ENCODE measurements at places on chromosomes 2 and 18. TPM values are rescaled to one million over a fixed set of nuclear protein-coding genes. Genes with fewer than 3 reads are reported as not detected.

Gene ITM2C
- total RNA-seq = 29.3 TPM

- no peak for DNase-seq
These were observed 91.0 kb downstream of the DGKD start for GRCh38 chr2:233445152-233445830.

DNA sequence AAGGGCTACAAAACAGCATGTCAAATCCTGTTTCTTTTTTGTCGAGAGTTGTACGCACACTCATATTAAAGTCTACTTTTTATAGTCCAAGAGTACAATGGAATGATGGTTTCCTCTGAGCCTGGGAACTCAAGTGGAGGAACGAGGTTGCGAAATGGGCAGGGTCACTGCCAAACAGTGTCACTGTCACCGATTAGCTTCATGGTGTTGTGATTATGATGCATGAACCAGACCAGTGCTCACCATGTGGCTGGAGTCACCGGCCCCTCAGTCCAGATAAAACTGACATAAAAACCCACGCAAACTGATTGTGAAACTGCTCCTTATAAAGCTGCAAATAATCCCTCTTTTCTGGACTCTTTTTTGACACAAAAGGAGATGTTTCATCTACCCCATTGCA, 122.0 kb downstream of the COPS8 start:
- DNase-seq = no peak

- no peak for DNase-seq
These were observed 126.1 kb downstream of the TTN start for GRCh38 chr2:178681081-178681480.

Gene CENPO
- 9.2 TPM for total RNA-seq

- no peak for DNase-seq
These were observed 670.0 kb upstream of the PKDCC start for GRCh38 chr2:41377837-41378236.

Gene ABCG8
- not detected for total RNA-seq

GRCh38 chr2:222000326-222000725, 298.5 kb downstream of the PAX3 start:
- DNase-seq = no peak

- DNase-seq = no peak
These were observed 16.0 kb upstream of the TSPYL6 start for GRCh38 chr2:54271843-54272627.

GRCh38 chr2:41907771-41908207, 140.0 kb upstream of the PKDCC start:
- no peak for DNase-seq

GRCh38 chr2:203637471-203638167, 68.8 kb upstream of the CD28 start:
- DNase-seq = no peak

- peak; percentile 5 for DNase-seq
These were observed 43.4 kb upstream of the TNFRSF11A start for GRCh38 chr18:62281684-62282083.

- no peak for DNase-seq
These were observed 115.7 kb downstream of the PLCL1 start for GRCh38 chr2:197920088-197920487.

Gene IL1R2
- total RNA-seq = 1.8 TPM

GRCh38 chr2:203042178-203042577, 27.5 kb downstream of the NBEAL1 start:
- no peak for DNase-seq

- no peak for DNase-seq
These were observed 38.0 kb downstream of the ADNP2 start for GRCh38 chr18:80147037-80147417.

DNA sequence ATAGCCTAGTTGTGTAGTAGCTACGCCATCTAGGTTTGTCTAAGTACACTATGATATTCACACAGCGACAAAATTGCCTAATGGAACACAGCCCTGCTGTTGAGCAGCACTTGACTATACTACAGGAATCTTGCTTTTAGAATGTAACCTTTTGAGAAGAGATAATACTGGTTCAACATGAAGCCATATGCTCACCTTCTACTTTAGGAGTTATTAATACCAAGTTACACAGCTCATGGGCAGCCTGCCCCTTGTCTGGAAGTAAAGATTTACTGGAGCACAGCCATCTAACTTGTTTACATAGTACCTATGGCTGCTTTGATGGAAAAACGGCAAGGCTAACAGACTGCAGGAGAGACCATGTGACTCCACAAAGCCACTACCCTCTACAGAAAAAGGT, 174.8 kb downstream of the DYM start:
- DNase-seq = no peak

- no peak for DNase-seq
These were observed 22.1 kb downstream of the EHD3 start for GRCh38 chr2:31255911-31256571.

Gene REL
- 146 TPM for total RNA-seq

DNA sequence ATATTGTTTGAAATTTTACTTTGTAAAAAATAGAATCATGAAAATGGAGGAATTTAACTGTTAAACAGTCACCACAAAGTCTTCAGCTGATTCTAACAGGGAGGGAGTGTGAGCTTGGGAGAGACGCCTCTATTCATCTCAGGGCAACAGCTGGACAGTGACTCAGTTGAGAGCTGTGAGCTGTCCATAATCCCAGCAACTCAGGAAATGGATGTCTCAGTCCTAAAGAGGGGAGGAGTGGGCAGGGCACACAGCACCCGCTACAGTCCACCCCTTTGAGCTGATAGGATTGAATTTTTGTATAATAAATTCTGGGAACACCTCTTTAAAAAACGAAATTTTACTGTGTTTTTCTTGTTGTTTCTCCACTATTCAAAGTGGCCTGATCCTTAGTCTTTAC, 255.1 kb upstream of the THUMPD2 start:
- DNase-seq = no peak

DNA sequence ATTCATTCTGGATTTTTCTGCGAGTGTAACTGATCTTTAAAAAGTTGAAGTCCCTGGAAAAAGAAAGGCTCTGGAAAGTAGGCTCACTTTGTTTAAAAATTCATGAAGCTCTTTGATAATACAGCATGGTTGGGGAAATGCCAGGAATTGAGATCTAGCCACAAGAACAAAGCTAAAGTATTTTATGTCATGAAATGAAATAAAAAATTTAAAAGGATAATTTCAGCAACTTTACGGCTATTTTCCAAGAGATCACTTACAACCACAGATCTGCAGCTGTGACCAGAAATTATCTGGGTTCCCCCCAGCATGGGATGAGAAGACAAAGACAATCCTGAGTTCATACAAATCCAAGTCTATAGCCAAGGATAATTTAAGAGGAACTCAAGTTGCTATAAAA, 25.3 kb upstream of the RFX8 start:
- no peak for DNase-seq

DNA sequence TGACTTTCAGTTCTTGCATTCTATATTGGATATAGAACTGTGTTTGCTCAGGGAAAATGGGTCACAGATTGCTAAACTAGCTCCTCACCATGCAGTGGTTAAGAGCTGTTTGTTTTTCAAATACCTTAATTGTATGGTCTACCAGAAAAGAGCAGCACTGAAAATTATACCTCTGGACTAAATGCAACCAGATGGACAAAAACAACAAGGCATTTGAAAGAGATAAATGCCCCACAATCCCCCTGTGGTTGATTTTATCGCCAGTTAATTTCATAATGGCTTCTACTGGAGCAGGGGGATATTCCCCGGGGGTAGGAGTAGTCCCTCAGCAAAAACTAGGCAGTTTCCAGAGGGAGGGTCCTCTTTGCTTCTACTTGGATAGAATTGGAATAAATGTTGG, 267.9 kb upstream of the TNP1 start:
- DNase-seq = no peak

Gene POTEC
- not detected for total RNA-seq

Gene TRIM43
- not detected for total RNA-seq

DNA sequence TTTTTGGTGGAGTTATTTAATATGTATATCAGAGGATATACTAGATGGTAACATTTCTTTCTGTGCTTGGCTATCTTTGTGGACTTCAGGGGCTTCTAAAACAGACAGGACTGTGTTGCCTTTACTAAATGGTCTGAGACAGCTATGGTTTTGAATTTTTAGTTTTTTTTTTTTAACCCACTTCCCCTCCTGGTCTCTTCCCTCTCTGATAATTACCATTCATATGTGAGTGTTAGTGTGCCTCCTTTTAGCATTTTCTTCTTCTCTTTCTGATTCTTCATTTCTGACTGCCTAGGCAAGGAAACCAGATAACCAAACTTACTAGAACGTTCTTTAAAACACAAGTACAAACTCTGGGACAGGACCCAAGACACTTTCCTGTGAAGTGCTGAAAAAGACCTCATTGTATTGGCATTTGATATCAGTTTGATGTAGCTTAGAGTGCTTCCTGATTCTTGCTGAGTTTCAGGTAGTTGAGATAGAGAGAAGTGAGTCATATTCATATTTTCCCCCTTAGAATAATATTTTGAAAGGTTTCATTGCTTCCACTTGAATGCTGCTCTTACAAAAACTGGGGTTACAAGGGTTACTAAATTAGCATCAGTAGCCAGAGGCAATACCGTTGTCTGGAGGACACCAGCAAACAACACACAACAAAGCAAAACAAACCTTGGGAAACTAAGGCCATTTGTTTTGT, 52.7 kb downstream of the SMAD4 start:
- DNase-seq = no peak

- DNase-seq = no peak
These were observed 145.8 kb downstream of the KIAA1328 start for GRCh38 chr18:36974686-36975085.

DNA sequence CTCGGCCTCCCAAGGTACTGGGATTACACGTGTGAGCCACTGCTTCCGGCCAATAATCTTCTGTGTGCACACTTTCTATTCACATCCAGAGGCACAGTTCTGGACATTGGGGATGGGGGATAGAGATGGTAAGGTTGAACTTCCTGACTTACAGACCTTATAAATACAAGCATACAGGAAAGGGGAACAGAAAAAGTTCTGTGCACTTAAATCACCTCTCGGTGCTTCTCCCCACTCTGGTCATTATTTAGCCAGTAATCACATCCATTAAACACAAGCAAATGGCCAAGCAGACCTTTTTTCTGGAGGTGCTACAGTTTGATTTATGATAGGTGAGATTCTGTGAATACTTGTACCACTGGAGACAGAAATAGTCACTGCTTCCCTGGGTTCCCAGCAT, 110.6 kb downstream of the CRIM1 start:
- DNase-seq = no peak

- no peak for DNase-seq
These were observed 167.3 kb downstream of the DOK6 start for GRCh38 chr18:69567813-69568488.
